ENCODE measurements at places on chromosomes 7 and 10.

DNA sequence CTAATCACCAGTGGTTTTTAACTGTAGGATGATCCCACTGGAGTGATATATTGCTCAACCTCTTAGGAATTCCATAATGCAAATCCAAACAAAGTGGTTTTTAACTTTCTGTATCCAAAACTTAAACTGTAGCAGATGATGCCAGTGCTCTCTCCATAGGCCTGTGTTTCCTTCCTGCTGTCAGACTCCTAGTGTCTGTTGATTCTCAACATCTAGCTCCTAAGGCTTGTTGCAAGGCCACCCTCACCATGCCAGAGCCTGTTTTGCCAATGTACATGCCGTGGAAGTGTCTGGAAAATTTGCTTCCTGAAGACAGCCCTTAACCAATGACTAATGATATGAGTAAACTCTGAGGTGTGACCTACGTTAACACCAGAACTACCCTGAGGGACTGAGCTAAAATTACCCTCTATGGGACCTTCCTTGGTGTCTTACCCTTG is 39.3 kb downstream of the C1GALT1 start:
- no peak for DNase-seq

- no peak for DNase-seq
Observed at GRCh38 chr10:43879162-43879561, 230.5 kb upstream of the ZNF32 start.

DNA sequence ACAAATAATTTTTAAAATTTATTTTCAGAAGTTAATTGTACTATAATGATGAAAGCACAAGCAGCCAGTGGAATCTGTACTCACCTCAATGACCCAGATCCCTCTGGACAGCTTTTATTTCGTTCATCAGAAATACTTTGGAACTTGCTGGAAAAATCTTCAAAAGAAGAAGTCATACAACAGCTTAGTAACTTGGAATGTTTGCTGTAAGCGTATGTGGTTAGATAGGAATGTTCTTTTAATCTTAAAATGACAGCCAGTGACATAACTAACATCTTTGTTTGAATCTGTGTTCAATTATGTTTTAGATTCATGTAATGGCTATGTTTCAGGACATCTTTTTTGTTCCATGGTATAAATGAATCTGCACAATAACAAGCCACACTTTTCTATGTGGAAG is 26.8 kb downstream of the CFAP69 start:
- no peak for DNase-seq

DNA sequence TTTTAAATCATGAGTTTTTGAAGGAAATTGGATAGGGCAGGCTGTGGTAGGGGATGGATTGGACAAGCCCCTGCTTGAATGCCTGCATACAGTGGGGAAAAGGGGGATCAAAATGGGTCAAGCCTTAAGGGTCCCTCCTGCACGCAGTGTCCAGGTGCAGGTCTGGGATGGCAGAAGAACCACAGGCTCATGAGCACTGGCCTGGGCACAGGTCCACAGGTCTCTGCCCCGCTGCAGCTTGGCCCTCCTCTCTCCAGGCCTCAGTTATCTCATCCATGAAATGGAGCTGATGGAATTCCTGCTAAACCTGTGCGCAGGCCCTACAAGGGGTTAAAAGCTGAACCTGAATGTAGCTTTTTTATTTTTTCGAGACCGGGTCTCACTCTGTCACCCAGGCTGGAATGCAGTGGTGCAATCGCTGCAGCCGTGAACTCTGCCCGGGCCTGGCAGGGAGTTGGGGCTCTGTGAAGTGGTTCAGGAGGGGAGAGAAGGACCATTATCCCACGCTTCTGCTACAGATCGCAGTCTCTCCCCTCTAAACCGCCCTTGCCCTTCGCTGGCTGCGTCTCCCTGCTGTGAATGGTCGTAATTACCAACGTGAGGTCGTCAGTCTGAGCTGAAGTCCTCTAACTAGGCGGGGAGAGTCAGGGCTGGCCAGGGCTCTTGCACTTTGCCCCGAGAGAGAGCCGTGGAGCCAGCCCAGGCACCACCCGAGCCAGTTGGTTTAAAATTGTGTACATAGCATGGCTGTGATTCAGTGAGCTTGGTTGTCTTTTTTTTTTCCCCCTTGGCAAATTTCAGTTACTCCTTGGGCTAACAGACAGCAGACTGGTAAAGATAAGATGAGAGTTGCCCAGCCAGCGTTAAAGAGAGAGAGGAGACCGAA is 77.5 kb upstream of the GTF2I start:
- no peak for DNase-seq

DNA sequence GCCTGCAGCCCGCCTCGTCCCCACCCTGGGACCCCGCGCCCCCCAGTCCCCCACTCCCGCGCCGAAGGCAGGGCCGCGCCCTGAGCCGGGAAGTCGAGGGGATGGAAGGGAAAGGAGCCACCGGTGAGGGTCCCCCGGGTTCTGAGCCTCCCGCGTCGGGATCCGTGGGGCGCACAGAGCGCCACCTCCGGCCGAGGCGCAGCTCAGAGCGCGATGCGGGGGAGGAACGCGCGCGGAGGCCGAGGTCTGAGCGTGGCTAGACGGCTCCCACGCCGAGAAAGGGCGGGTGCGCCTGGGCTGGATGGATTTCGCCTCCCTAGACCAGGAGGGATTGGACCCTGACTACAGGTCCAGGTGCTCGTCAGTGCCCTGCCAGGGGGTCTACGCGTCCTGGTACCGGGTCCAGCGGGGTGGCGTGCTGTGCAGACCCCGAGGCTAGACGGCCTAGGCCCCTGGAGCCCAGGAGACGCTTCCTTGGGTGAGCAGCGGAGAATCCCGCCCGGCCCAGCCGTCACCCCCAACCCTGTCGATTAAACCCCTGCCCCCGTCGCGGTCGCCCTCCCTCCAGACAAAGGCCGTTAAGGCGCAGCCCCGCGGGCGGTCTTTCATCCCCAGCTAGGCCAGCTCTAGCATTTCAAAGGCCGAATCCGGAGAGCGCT is 986 bp upstream of the PDGFA start:
- no peak for DNase-seq

- no peak for DNase-seq
Observed at GRCh38 chr10:62625484-62625883, 179.0 kb upstream of the ADO start.

DNA sequence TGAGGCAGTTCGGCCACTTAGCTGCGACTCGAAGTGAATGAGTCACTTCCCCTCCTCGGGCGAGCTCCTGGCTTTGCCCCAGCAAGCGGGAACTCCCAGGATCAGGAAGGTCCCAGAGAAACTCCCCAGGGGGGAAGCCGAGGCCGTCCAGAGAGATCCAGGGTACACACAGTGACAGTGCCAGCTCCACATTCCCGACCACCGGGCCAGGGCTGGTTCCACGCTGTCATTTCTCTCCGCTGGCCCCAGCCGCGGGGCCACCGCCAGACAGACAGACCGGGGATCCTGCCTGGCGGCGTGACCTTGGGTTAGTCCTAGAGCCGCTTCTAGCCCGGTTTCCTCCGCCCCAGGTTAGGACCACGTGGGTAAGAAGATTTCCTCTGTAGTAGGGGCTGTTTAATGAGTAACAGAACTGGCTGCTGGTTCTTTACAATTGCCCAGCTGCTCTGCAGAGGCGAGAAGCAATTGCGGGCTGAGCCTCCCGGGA is 463 bp upstream of the UPP1 start:
- DNase-seq: peak; percentile 92

- DNase-seq: no peak
Observed at GRCh38 chr7:105256761-105257231, 131.9 kb downstream of the SRPK2 start.

GRCh38 chr7:685540-685939 is 41.0 kb upstream of the DNAAF5 start:
- DNase-seq: no peak

- DNase-seq: no peak
Observed at GRCh38 chr7:73974948-73975926, 52.7 kb upstream of the ELN start.

- no peak for DNase-seq
Observed at GRCh38 chr7:116815041-116815440, 47.3 kb upstream of the CAPZA2 start.

DNA sequence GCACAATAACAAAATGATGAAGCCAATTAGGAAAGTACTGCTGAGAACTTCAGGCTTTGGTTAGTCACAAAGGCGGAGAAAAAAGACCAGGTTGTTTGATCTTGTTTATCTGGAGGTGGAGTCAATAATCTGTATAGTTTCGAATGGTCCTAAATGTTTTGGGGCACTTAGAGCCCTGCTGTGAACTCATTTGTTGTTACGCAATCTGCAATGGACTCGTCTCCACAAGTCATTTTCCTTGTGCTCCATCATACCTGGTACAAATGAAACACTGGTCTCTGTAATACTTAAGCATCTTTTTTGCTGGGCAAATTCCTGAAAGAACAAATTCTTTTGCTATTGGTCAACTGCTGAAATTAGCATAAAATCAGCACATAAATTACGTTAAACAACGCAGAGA is 430.5 kb downstream of the GATA3 start:
- no peak for DNase-seq

GRCh38 chr10:70858759-70859158 is 29.6 kb downstream of the PCBD1 start:
- no peak for DNase-seq

DNA sequence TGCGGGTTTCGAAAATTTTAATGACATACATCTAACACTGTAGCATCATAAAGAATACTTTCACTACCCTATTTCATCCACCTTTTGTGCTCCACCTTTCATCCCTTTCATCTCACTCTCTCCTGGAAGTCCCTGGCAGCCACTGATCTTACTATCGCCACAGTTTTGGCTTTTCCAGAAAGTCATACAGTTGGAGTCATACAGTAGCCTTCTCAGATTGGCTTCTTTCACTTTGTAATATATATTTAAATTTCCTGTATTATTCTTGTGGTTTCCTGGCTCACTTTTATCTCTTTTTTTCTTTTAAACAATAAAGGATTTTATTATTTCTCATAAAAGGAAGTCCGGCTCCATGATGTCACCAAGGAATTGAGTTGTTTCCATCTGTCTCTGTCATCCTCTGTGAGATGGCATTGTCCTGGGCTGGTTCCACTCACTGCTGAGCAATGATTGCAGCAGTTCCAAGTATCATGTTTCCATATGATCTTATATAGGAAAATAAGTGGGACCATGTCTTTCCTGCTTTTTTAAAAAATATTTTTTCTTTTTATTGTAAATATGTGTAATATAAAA is 626.3 kb downstream of the POM121L12 start:
- DNase-seq: no peak

DNA sequence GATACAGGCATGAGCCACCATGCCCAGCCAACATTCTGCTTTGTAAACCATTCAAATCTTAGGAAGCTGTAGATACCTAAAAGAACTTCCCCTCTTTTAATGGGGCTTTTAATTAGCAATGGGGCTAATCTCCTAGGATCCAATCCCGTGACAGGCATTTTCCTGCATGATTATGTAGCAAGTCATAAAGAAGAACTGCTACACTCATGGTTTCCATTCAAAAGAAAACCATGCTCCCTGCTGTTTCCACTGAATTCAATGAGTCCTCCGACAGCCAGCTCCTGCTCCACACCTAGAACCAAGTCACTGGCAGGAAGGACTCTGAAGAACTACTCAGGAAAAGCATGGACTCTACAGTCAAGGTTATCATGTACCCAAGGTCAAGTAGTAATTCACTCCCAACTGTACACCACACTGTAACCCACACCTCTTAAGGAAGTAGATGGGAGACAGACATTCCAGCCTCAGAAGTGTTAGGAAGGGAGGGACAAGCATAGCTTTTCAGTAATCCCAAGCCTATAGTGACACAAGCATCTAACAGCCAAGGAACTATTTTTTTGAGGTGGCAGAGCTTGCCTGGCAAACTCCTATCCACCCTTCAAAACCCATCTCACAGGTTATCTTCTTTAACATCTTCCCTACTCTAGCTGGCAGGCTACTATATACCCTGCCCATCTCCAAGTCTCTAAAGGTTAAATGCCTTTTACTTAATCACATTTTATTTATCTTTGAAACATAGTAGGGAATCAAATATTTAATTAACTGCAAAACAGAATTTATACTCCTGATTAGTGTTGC is 47.5 kb downstream of the CTBP2 start:
- DNase-seq: no peak

DNA sequence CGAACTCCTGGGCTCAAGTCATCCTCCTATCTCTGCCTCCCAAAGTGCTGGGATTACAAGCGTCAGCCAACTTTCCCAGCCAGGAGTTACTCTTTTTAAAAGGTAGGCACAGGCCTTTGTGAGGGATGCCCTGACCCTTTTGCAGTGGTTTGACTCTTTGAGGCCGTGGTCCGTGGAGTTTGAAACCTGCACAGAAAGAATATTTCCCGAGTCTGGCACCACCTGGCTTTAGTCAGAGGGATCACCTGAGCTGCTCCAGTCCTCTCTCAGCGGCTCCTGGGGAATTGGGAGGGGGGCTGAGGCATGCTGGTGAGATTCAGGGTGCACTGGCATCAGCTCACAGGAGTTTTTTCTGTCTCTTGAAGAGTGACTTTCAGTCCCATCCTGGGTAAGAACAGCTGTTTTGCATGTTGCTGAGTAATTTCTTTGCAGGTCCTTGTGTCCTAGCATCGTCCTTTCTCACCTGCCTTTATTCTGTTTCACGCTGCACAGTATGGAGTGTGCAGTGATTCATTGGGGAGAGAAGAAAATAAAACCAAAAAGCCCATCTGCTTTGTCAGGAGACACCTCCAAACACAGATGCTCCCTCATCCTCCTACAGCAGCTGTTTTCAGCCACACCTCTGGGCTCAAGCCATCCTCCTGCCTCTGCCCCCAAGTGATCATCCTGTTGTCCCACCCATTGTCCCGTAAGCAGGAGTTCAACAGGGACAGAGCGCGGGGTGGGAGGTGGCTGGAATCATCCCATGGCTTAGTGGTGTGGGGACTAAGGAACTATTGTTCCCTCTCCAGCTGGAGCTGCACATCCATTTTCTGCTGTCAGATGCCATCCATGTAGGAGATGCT is 284.7 kb downstream of the CAMK1D start:
- DNase-seq: no peak

GRCh38 chr10:17742918-17743317 is 9.1 kb upstream of the TMEM236 start:
- DNase-seq: peak; percentile 63

DNA sequence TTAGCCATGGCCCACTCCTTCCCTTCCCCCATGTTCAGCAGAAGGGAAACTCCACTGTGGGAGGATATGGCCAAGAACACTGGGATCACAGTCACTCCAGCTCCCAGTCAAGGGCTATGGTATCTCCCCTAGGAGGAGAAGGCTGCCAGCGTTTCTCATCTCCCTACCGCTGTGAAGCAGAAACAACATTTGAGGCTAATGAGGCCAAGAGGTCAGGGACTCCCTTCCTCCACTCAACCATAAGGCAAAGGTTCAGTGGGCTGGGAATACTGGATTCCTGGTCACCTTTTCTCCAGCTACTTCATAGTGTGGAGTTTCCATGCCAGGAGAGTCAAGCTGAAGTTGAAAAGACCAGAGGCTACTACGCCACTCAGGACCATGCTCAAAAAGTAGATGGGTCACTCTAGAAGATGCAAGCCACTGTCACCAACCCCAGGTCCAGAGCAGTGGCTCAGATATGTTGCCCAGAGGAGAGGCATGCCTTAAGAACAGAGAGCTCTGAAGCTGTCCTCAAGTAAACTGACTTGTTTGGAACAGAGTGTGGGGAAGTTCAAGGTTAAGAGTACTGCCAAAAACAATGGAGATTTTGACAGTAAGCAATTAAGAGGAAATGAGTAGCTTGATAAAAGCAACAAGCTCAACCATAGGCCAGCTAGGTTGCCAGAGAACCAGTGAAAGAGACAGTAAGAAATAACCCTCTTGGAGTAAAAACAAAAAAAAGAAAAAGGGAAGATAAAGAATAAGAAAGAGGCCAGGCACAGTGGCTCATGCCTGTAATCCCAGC is 3.8 kb upstream of the TMEM140 start:
- no peak for DNase-seq

- no peak for DNase-seq
Observed at GRCh38 chr10:24206334-24206733, 2.6 kb upstream of the KIAA1217 start.
